ENCODE measurements at places on chromosomes 1 and 21. TPM values are rescaled to one million over a fixed set of nuclear protein-coding genes. Genes with fewer than 3 reads are reported as not detected.

RGS13 gene
- total RNA-seq: 0.10 TPM

DNA sequence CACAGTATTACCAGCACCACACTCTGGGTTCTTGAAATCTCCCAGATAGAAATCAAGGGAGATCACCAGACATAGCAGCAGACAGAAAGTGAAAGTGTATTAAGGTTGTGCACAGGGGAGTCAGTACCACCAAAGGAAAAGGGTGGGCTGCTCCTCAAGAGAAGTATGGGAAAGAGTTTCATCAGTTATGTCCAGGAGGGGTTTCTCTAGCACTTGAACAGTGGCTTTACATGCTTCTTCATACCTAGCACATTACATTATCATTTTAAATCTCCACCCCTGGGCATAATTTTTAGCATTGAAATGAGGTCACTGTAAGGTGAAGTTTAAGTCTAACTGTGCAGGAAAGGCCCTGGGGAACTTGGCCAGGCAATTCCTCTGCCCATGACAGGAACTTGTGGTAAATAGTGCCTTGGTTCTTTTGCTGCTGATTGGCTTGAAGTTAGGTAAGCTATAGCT, 601.0 kb downstream of the NUF2 start:
- no peak for DNase-seq
- no peak overlapping the region for H3K4me3 ChIP-seq
- no peaks in the 10 kb centered on the region for H3K4me1 ChIP-seq
- H3K36me3 ChIP-seq: no peaks in the 10 kb centered on the region
- no peak overlapping the region for H3K27ac ChIP-seq

DNA sequence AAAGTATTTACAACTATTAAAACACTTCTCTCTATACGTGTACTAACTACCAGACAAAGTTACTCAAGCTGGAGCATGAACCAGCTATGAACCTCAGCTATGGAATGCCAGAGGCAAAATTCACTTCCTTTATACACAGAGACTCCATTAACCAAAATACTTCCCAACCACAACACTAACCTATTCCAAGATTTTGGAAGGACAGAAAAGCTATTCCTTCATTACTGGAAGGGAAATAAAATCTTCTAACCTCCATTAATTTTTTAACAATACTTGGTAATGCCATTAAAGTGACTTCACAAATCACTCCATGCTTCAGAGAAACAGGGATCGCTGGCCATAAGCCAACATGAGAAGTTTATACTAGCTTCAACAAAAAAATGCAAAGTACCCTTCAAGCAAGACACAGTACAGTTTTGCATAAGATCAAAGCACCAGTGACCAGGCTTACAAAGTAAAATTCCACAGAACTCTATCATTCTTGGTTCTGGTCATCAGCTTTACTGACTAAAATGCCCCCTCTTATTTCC, 58.0 kb downstream of the PUM1 start:
- H3K36me3 ChIP-seq: peaks cover 42% of the 10 kb centered on the region
- peaks cover 23% of the 10 kb centered on the region for H3K4me1 ChIP-seq
- no peak overlapping the region for H3K27ac ChIP-seq
- DNase-seq: no peak

DNA sequence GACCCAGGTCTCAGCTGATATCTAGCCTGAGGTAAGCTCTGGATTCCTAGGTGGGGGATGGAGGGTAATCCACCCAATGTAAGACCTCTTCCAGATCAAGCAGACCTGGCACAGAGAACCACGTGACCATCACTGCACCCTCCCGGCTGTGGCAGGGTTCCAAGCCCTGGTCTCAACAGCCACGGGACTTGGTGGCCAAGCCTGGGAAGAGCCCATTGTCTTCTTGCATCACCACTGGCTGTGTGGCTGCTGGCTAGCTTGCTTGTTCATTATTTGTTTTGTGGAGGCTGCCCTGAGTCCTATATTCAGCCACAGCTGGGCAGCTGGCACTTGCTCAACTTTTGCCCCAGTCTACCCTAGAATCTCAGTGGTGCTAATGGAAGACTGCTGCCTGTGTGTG, 24.1 kb upstream of the NFASC start:
- DNase-seq: no peak
- no peaks in the 10 kb centered on the region for H3K36me3 ChIP-seq
- H3K27ac ChIP-seq: no peak overlapping the region
- H3K4me1 ChIP-seq: no peaks in the 10 kb centered on the region

DNAI4 gene
- total RNA-seq: 7.0 TPM

C1orf185 gene
- not detected for total RNA-seq

KRTAP21-2 gene
- not detected for total RNA-seq

SFN gene
- total RNA-seq: 1.6 TPM

RBM11 gene
- total RNA-seq: 7.3 TPM

DNA sequence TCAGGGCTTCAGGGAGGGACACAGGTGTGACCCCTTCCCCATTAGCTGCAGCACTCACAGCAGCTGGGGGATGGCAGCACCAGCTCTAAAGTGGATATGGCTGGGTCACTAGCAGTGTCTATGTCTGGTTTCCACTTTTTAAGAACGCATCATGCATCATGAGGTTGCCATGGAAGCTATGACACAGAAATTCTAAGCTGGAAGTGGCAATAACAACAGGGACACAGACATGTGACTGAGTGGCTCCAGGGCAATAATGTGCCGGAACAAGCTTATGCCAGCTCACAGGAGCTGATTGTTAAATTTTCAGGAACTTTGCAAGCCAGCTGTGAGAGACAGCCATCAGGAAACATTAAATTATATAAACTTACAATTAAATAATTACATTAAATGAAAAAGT, 51.2 kb upstream of the NFASC start:
- no peak overlapping the region for H3K4me3 ChIP-seq
- no peaks in the 10 kb centered on the region for H3K4me1 ChIP-seq
- no peak for DNase-seq
- peaks cover 18% of the 10 kb centered on the region for H3K27me3 ChIP-seq
- no peak overlapping the region for H3K27ac ChIP-seq
- no peaks in the 10 kb centered on the region for H3K36me3 ChIP-seq

Data from T-cell (primary cell).